Foreskin keratinocyte (primary cell): ENCODE measurements at places on chromosomes 16 and 17.

DNA sequence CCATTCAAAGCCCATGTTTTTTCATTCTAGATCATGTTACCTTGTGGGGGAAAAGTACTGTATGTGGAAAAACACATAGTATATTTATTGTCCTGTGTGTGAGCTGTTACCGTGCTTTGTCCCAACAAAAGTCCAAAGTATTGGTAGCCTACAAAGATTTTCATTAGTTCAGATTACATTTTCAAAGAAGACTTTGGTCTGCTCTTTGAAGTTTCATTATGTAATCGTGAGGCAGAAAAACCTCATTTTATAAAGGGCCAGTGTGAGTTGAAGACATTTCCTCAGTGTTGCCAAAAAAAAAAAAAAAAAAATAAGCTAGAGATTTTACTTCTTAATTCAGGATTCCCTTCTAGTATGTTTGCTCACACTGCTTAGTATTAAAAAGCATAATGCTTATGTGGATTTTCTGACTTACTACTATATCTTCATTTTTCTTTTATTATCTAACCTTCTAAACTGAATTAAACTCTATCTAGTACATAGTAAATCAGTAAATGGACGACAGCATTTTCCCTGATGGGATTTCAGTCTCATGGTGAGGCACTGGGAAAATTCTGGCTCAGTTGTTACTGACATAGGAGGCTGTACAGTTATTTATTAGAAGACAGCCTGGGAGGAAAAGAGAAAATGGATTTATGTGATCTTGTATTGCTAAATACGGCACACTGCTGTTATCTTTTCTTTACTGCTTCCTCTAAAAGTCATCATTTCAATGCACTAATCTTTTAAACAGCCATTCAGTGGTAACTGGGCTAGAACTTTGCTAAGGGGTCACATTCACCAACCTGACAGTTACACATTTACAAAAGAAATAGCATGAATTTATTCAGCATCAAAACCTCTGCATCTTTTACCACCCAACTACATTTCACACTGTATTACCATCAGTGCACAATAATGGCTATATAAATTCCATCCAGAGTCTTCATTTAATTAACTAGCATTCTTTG, 100.6 kb downstream of the STXBP4 start:
- no peak for DNase-seq

DNA sequence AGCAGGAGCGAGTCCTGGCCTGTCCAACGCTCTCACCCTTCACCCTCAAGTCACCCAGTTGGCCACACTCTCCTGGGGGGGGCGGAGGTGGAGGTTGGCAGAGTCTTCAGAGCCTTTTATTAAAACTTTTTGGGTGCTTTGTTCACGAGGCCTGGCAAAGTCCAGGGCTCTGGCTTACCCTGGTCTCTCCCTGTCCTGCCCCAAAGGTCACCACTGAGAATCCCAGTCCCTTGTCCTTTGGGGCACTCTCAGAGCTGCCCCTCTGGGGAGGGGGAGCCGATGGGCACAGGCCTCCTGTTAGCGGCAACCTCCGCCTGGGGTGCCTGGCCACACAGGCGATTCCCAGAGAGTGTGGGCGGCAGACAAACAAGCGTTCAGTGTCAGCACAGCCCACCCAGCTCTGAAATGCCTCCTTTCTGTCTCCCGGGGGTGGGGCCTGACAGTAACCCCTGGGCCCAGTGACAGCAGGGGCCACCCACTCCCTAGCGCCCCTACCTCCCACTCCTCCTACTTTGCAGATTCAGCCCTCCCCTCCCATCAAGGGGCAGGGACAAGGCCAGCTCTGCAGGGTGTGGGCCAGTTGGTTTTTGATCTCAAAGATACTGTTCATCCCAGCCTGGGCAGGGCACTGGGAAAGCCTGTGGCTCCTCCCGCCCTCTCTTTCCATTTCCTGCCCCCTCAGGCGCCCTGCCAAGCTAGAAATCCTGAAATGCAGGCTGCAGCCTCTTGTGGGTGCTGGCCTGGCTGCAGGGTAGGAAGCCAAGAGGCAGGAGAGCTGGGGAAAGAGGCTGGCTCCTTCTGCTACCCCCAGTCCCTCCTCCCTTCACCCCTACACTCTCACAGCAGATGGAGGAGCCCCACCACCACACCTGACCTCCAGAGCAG, 36.6 kb upstream of the EMP2 start:
- no peak for DNase-seq

DNA sequence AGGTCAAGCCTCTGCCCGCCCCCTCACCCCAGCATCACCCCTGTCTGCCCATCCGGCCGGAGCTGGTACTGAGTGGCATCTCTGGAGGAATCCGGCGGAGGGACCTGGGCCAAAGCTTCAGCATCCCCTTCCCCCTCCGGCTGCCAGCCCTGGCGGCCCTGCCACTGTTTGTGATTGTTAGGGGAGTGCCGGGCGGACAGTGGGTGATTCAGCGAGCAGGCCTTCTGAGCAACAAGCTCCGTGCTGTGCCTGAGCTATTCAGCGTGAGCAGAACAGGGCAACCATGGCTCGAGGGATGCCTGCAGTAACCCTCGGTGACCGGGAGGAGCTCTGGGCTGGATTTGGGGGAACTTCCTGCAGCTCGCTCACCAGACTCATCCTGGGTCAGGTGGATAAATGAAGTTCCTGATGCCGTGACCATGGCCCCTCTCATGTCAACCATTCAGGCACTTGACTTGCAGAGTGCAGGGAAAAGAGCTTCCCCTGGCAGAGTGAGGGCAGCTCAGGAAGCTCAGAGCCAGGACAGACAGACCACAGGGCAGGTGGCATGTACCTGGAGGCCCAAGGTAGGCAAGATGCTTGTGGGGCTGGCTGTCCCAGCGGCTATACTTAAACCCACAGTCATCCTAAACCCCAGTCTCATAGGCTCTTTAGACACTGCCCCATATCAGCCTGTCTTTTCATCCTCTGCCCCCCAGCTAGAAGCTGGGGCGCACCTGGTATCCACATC, 24.3 kb upstream of the MLKL start:
- no peak for DNase-seq

GRCh38 chr16:67975321-67976105, 4.8 kb downstream of the DPEP3 start:
- no peak for DNase-seq

DNA sequence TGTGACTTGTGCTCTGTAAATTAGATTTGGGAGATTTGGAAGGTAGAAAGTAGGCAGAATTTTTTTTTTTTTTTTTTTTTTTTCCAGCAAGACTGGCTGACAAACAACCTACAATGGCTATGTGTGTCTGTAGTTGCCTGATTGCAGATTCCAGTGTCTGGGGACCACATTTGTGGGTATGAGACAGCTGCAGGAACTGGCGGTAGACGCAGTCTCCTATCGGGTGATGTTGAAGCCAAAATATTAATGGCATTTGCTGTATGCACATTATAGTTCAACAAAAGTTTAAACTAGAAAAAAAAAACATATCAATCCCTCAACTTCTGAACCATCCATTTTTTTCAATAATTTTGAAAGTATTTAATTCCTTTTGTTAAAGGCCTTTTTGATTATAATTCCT, 665.2 kb downstream of the TOX3 start:
- no peak for DNase-seq

DNA sequence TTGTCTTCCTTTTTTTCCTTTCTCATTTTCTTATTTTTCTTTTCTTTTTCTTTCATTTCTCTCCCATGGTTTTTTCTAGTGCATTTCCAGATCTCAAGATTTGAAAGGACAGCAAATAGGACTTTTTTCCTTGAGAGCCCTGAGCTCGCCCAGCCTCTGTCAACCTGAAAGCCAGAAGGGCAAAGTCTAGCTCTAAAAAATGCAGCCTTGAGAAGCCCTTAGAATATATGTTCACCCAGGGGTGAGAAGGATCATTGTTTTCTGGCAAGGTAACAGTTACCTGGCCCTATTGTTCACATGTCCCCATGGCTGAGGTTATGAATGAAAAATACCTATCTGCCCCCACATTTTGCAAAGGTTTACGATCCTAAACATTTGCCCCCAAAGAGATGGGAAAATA, 218.4 kb downstream of the IRX3 start:
- no peak for DNase-seq
